ENCODE measurements at places on chromosomes 1 and 21.

DNA sequence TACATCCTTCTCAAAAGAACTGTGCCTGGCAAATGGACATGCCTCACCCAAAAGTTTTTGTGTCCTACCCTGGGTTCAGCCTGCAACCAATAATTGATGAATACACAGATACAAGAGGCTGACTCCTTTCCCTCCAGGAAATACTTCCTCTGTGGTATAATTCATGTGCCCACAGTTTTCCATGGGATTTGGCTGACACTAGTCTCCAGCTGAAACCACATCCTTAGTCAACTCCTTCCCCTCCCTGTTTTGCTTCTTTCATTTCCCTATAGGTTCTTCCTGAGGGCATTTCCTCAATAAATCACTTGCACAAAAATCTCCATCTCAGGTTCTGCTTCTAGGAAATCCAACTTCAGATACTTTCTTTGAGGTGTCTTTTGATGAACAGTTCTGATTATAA, 436.6 kb upstream of the C1orf87 start:
- DNase-seq = no peak

- DNase-seq = no peak
Measured at GRCh38 chr1:204728045-204728444, 42.5 kb upstream of the LRRN2 start.

DNA sequence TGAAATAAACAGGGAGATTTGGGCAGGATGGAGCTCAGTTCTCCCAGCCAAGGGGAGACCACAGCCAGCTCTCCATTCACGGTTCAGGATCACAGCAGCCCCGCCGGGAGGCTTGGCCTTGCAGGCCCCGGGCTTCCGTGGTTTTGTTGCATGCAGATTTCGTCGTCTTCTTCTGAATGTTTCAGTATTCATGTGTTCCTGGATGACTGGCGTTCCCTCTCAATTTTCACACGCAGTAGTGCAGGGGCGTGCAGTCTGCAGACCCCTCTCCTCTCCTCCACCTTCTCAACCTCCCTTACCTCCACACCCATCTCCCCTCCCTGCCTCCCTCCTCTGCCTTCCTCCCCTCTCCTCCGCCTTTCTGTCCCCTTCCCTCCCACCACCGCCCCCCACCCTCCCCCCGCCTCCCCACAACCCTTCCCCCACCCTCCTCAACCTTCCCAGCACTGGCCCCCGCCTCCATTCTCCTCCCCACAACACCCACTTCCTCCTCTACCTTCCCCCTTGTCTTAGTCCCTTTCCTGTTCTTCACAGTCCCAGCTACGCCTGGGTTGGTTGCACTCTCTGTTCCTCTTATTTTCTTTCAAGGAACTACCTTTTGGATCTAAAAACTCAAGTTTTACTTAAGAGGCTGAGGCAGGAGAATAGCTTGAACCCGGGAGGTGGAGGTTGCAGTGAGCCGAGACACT, 8.4 kb upstream of the SLC19A1 start:
- no peak for DNase-seq

GRCh38 chr21:16287046-16287445, 557.3 kb downstream of the USP25 start:
- no peak for DNase-seq

GRCh38 chr1:184016169-184016568, 21.4 kb downstream of the COLGALT2 start:
- DNase-seq = no peak

GRCh38 chr1:201074018-201074417, 38.2 kb downstream of the CACNA1S start:
- DNase-seq = no peak

DNA sequence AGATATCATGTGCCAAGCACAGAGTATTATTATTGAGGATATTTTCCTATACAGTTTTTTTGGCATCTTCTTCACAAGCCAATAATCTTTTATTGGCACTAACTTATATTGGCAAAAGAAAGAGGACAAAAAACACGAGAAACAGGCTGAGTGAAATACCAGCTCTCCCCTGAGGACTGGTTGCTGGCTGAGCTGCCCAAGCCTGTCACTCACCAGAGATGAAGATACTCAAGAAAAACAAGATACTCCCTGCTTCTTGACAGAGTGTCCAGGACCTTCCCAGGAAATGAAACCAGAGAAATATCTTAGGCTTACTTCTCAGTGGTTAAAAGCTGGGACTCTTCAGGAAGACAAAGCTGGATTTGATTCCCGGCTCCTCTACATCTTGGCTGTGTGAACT, 35.9 kb upstream of the ATP1B1 start:
- no peak for DNase-seq

- peak; percentile 10 for DNase-seq
Measured at GRCh38 chr1:84442256-84442655, 36.8 kb upstream of the RPF1 start.

DNA sequence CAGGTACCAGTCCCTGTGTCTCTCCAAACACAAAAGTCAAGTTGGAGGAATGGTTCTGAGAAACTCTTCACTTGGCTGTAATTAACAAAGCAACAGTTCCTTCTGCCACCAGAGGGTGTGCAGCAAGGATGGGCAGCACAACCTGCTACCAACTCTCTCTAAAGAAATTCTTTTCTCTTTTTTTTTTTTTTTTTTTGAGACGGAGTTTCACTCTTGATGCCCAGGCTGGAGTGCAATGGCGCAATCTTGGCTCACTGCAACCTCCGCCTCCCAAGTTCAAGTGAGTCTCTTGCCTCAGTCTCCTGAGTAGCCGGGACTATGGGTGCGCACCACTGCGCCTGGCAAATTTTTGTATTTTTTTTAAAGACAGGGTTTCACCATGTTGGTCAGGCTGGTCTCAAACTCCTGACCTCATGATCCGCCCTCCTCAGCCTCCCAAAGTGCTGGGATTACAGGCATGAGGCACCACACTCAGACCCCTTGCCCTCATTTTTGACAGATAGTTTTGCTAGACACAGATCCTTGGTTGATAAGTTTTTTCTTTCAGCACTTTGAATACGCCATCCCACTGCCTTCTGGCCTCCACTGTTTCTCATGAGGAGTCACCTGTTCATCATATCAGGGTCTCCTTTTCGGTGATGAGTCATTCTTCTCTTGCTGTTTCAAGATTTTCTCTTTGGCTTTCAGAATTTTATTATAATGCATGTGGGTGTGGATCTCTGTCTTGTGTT, 12.1 kb upstream of the DEGS1 start:
- no peak for DNase-seq

- peak; percentile 21 for DNase-seq
Measured at GRCh38 chr1:210223226-210223904, 9.2 kb upstream of the SERTAD4 start.

GRCh38 chr1:239987103-239987745, 104.5 kb upstream of the FMN2 start:
- DNase-seq = peak; percentile 56

DNA sequence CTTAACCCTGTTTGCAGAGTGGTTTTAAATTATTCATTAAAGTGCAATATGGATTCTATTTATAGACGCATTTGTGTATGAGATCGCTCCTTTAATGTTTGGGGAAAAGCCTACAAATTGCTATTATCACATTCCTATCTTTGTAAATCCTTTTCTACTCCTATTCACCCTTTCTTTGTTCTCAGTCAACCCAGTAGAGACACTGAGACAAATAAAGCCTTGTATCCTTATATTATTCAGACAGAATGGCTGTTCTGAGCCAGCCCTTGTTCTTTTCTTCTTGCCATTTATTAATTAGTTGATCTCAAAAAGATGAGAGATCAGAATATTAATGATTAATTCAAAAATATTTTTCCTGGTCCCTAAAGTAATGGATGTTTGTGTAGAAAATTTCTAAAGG, 8.4 kb downstream of the PCBP3 start:
- no peak for DNase-seq

- DNase-seq = peak; percentile 69
Measured at GRCh38 chr1:219566951-219567947, 45.7 kb downstream of the ZC3H11B start.

- DNase-seq = no peak
Measured at GRCh38 chr1:192066202-192066601, 92.1 kb upstream of the RGS18 start.

- no peak for DNase-seq
Measured at GRCh38 chr1:182968151-182968741, 15.3 kb upstream of the SHCBP1L start.

- DNase-seq = no peak
Measured at GRCh38 chr1:57916041-57916440, 492.2 kb upstream of the DAB1 start.

- DNase-seq = no peak
Measured at GRCh38 chr21:14857529-14857928, 207.3 kb downstream of the NRIP1 start.

DNA sequence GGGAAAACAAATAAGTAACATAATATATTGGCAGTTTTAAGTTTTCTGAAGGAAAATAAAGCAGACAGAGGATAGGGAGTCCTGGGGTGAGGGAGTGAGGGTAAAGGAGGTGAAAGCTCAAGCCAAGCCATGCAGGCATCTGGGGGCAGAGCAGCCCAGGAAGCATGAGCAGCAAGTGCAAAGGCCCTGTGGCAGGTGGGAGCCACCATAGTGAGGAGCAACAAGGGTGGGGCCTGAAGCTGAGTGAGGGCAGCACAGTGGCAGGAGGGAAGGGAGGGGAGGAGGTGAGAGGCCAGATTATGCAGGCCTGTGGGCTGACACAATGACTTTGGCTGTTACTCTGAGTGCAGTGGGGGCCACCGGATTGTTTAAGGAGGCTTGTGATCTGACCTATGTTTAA, 138.8 kb upstream of the TNR start:
- no peak for DNase-seq

DNA sequence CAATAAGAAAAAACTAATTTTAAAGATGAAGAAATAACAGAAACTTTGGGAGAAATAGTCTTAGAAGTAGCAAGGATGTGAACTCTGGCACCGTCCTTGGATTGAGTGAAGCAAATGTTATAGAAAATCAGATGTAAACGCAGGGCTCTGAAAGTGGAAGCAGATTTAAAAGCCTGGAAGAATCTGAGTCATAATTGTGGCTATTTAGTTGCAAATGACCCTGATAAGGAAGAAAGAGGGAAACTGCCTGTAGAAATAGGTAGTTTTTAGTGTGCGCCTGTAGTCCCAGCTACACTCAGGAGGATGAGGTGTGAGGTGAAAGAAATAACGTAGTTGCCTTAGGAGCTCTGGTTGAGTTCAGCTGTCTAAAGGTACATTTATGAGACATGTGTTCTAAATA, 101.0 kb downstream of the NGF start:
- DNase-seq = no peak

GRCh38 chr1:31413405-31414001, 490 bp downstream of the SERINC2 start:
- no peak for DNase-seq

DNA sequence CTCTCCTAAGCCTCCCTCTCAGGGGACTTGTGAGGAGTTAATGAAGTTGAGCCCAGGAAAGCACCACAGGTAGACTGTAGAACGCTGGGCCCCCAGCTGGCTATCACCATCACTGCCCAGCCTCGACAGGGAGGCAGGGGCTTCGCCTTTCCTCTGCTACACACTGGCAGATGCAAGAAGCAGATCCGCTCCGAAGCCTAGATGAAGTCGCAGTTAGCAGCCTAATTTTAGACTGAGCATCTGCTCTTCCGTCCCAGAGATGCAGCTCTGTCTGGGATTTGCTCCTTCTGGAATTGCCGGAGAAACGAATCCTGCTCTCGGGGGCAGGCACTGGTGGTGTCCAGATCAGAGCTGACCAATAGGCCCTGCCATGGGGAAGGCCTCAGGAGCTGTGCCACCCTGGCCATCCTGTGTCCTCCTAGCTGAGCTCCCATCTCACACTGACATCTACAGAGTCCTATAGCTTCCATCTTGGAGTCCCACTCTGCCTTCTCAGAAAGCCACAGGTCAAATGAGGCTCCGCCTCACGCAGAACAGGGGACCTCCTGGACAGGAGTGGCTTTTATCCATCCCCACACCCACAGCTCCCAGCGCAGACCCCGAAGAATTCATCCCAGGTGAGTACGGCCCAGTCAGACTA, 186.8 kb upstream of the EDN2 start:
- DNase-seq = no peak

GRCh38 chr1:105874621-105875020, 1181.9 kb upstream of the PRMT6 start:
- DNase-seq = no peak

GRCh38 chr1:17414022-17414421, 25.5 kb downstream of the RCC2 start:
- no peak for DNase-seq

GRCh38 chr1:244863491-244864252, 671 bp downstream of the HNRNPU start:
- DNase-seq = no peak

DNA sequence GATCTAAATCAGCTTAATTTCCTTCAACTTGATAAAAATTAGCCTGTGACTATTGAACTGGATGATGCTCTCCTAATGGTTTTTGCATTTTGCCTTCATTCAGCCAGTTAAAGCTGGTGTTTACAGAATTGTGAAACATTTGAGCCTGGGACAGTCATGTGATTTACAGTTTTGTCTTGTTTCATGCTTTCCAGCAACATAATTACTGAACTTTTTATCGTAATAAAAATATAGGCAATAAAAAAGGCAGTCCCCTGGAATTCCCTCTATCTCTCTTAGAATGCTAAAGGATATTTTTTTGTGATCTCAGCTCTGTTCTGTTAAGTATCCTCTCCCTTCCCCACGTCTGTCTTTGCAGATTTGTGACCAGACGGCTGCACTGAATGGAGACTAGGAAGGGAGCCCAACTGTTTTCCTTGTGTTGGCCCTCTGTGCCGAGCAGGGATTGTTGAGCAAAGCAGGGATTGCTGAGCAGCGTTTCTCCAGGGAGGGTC, 70.3 kb upstream of the RGL1 start:
- DNase-seq = no peak

DNA sequence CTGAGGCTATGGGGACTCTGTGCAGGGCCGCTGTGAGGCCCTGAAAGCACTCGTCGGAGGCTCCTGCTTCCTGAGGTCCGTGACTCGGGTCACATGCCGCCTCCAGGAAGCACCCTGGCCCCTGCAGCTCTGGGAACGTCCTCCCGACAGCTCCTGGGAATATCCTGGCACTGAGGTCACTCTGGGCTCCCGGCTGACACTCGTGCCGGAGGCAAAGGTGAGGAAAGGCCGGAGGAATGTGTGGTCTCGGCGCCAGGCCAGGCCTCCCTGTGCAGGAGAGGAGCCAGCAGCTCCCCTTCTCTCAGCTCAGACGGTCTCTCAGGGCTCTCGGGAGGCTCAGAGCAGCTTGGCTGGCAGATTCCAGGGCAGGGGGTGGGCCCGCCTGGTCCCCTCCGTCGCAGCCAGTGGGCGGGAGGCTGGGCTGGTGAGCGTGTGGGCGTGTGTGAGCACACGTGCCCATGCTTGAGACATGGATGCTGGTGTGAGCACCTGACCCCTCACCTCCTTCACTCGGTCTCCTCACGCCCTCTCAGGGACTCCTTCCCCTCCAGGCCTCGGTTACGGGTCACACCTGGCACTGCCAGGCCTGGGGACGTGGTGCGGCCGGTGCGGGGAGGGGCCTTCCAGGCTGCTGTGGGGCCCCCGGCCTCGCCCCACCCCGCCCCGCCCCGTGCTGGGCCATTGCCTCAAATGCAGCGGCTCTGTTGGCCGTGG, 5.5 kb upstream of the RNF223 start:
- peak; percentile 53 for DNase-seq
